A549 treated with DMSO at 1 μM for 4 hours (cell line): ENCODE measurements at places on chromosomes 4 and X. TPM values are rescaled to one million over a fixed set of nuclear protein-coding genes. Genes with fewer than 3 reads are reported as not detected.

The RTL3 gene
- 0.06 TPM in 1 of 5 replicates, not detected in the others for total RNA-seq

The CT47A1 gene
- total RNA-seq, result not detected in 5 replicates

The FGFBP2 gene
- not detected in 5 replicates for total RNA-seq

The LRCH2 gene
- total RNA-seq, result 0.01 to 0.05 TPM in 2 of 5 replicates, not detected in the others

The CDKL5 gene
- total RNA-seq, result 3.8 to 7.0 TPM (median 6.2 TPM) in 5 replicates

The IQCM gene
- not detected in 5 replicates for total RNA-seq
